ENCODE measurements at places on chromosomes 13 and 19.

DNA sequence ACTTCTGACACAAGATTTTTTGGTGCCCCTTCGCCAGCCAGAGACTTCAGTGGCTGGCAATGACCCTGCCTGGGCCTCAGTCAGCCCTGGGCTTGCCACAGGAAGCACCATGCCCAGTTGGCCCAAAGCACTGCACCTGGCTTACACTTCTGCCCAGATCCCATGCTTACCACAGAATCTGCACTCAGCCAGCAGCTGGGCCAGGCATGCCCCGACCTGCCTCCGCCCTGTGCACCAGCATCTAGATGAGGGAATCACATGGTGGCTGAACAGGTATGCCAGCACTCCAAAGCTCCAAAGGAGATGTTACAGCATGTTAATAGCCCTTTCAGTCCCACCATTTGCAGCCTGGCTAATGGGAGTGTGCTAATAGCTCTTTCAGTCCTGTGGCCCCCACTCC is 690.9 kb downstream of the SLITRK6 start:
- no peak for DNase-seq

DNA sequence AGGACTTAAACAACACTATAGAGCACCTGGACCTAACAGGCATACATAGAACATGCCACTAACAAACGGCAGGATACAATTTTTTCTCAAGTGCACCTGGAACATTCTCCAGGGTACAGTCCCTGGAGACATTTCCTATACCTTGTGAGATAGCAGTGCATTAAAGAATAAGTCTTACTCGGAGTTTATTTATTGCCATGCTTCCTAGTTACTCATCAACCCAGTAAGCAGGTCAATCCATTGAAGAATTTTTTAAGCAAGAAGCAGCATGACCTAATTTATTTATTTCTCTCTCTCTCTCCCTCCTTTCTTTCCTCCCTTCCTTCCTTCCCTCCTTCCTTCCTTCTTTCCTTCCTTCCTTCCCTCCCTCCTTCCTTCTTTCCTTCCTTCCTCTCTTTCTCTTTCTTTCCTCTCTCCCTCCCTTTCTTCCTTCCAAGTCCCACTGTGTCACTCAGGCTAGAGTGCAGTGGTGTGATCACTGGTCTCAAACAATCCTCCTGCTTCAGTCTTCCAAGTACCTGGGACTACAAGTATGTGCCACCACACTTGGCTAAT is 6.6 kb upstream of the TFDP1 start:
- no peak for DNase-seq

GRCh38 chr19:48741129-48741999 is 954 bp upstream of the RASIP1 start:
- DNase-seq, result no peak

DNA sequence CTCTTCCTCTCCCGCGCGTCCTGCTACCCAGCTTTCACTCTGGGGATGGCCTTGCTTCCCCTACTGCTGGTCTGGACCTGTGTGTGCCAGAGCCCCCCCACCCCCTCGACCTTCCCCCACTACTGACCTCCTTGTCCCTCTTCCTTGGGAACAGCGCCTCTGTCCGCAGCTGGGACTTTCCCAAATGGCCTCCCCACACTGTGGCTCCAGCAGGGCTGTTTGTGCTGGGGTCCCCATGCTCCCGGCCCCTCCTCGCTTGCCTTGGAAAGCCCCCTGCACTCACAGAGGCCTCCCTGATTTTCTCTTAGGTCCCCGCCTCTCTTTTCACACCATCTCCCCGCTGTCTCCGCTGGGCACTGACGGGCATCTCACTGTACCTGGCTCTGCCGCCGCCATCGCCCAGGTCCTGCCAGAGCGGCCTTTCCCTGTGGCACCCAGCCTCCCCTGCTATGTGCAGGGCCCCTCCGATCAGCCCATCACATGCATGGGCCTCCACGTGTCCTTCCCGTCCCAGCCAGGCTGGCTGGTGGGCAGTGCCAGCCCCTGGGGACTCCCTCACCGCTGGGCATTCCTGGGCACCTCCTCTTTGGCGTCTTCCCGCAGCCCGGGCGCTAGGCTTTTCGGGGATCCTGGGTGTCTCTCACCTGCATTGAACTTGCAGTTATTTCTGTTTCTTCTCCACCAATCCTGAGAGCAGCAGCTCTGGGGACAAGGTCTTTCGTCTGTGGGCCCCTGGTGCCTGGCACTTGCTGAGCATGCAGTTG is 118.7 kb downstream of the ATP11A start:
- no peak for DNase-seq

DNA sequence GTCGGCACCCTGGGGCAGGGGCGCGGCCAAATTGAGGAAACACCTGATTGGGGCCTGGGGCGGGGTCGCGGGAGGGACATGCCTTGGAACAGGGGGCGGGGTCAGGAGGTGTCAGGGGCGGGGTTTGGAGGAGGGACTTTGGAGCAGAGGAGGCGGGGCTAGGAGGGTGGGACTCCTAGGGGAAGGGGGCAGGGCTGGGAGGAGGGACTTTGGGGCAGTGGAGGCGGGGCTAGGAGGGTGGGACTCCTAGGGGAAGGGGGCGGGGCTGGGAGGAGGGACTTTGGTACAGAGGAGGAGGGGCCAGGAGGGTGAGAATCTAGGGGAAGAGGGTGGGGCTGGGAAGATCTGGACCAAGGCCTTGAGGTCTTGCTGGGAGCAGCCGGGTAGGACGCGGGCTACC is 21.9 kb downstream of the GRIN2D start:
- peak; percentile 88 for DNase-seq

DNA sequence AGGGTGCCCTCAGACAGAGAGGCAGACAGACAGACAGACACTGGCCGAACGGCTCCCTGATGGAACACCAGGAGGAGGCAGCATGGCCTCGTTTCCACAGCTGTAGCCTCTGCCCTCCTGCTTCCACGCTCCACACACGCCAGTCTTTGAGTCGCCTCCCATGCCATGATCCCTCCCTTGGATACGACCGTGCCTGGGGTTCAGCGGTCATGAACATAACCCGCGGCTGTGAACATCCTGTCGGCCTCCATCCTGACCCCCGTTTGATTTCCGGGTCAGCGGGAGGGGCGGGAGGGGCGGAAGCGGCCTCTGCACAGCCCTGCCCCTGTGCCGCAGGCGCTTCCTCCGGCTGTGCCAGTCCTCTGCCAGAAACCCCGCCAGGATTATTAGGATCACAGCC is 23.4 kb downstream of the GP6 start:
- no peak for DNase-seq

GRCh38 chr19:4172861-4173473 is 9.4 kb downstream of the SIRT6 start:
- peak; percentile 48 for DNase-seq

DNA sequence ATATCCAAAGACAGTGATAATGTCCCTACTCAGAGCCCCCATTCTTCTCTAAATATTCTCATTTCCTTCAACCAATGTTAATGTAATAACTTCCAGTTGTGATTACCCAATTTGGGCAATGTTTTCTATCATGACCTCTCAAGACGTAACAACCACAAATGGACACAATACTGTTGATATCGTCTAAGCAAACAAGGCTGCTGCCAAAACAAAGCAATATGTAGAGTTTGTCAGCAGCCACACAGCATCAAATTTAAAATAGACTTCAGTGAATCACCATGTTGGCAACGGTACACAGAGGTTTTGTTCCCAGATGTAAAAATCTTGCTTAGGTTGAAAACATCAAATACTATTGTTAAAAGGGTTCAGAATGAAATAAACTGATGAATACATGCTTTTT is 205.1 kb downstream of the DACH1 start:
- peak; percentile 1 for DNase-seq

GRCh38 chr19:46350758-46351159 is 3.9 kb downstream of the PPP5C start:
- DNase-seq, result no peak

- DNase-seq, result no peak
Observed at GRCh38 chr13:67696775-67697174, 466.6 kb upstream of the PCDH9 start.

- peak; percentile 93 for DNase-seq
Observed at GRCh38 chr13:113902986-113903775, 39.3 kb upstream of the GAS6 start.

DNA sequence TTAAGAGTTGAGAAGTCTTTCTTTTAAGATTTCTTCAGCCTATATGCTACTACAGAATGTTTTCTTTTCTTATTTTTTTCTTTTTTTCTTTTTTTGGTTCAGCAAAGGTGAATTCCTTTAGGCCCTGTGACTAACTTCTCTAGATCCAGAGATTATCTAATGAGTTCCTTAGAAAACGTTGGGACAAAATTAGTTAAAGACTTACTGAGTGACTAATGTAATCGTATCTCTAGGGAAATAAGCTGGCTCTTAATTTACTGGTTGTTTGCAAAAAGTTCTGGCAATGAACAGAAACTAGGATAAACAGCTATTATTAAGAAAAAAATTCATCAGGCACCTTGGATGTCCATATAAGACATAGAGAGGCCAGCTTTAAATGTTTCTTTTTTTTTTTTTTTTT is 30.7 kb upstream of the CSNK1A1L start:
- DNase-seq, result no peak

GRCh38 chr19:40974633-40975037 is 16.4 kb upstream of the CYP2B6 start:
- DNase-seq, result peak; percentile 68

DNA sequence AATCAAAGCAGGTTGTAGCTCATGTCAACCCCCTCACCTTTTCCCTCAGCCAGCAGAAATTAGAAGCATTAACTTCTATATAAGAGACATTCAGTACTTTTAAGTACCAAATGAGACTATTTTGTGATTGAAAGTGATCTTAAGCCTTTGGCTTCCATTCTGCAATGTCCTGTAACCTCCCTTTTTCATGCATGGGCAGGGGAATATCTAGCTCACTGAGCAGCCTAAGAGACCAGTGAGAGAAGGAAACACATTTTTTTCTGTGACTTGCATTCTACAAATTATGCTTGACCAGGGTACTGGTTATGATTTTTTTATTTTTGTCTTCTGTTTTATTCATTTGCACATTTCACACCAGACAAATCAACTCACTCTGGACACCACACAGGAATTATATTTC is 369.6 kb downstream of the KCTD12 start:
- DNase-seq, result no peak

DNA sequence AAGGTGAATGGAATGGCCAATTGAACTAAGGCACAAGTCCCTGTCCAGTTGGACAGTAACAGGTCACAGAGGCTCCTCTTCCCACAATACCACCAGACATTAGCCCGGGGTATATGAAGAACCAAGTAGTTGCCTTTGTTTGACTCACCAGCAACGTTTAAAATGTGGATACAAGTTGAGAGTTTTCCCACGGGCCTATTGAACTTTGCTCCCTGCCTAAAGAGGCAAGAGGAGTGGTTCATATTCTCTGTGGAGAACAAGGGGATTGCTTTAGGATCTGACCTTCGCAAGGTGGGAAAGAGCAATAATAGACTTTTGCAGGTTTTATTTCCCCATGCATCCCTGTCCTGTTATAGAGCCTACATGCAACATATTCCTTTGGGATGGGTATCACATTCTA is 177.2 kb downstream of the POU4F1 start:
- DNase-seq, result no peak

DNA sequence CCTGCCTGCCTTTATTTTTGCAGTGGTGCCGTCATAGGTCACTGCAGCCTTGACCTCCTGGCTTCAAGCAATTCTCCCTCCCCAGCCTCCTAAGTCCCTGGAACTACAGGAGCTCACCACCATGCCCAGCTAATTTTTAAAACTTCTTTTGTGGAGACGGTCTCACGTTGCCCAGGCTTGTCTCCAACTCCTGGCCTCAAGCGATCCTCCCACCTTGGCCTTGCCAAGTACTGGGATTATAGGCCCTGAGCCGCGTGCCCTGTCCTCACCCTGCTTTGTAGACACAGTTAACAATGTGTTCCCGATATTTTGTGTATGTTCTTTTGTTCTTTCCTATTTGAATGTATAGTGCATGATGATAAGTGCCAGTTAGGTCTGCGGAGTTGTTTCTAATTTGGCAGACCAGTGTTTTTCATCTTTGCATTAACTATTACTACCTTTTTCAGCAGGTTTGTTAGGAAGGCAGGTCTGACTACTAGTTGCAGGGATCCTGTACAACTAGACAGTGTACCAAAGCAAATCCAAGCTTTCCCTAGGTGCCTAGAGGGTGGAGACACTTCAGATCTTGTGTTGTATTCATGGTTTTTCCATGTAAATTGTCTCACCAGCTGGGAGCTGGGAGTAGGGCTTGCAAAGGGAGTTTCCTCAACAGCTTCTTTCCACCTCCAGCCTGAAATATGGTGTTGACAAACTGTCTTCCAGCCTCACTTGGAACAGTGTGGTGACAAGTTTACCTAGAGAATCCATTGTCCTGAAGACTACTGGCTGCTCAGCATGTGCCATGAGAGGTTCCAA is 9.5 kb upstream of the WTIP start:
- no peak for DNase-seq

DNA sequence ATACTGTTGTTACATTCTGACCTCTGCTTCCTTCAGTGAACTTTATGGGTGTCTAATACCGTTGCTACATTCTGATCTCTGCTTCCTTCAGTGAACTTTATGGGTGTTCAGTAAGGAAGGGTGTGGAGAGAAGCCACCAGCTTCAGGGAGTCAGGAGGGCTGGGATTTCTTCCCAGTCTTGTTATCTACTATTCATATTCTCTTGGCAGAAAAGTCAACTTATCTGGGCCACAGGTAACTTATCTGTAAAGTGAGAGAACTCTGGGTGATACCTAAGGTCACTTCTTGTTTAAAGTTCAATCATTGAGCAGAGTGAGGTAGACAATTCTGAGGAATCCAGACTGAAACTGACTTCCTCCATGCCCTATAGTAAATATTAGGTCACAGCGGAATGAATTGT is 71.2 kb upstream of the STK24 start:
- no peak for DNase-seq

GRCh38 chr13:20702530-20702914 is 977 bp upstream of the IL17D start:
- no peak for DNase-seq

GRCh38 chr19:18629166-18630088 is 7.4 kb upstream of the KLHL26 start:
- no peak for DNase-seq

DNA sequence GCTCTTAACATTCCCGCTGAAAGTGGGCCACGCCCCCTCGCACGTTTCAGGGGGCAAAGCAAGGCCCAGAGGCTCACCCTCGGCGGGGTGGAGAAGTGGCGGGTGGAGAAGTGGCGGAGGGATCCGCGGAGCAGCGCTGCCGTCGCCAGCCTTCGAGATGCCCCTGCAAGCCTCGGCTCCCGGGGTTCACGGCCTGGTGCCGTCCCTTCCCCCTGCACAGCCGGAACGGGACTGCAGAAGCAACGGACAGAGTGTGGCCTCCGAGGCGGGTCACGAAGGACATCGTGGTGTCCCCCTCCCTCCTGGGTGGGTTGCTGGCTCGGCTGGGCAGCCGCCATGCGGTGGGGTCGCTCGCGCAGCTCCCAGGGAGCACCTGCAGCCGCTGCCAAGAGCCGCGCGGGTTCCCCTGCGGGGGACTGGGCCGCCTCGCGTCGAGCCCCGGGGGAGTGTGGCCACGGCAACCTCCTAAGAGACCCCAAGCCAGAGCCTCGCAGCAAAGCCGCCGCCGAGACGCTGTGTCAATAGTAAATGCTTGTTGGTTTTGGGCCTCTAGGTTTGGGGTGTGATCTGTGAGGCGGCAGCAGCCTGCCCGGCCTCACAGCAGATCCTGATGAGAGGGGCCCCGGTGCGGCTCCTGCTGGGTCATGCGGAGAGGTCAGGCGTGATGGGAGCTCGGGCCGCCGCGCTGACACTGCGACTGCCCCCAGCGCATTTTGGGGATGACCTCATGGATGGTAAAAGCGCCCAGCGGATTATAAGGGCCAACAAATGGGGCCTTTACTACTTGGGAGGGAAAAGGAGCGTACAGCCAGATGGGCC is 5.5 kb downstream of the TPGS1 start:
- no peak for DNase-seq

Data from fibroblast of skin of scalp (primary cell).